ENCODE measurements at places on chromosomes 7 and 10.

DNA sequence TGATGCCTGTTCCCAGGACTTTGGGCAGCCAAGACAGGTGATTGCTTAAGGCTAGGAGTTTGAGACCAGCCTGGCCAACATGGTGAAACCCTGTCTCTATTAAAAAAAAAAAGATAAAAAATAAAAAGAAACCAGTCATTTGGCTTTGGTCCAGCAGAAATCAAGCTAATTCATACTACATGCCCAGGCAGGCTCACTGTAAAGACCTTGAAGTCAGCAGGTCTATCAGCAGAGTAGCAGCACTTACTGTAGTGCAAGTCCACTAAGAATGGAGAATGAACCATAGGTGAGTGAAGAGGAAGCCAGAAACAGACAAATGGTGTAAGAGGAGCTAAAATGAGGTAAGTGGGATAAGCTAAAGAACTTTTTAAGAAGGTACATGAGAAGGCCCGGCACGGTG is 24.7 kb downstream of the PSPH start:
- no peak for DNase-seq

GRCh38 chr10:118501637-118502440 is 93.6 kb downstream of the PRLHR start:
- no peak for DNase-seq

- peak; percentile 99 for DNase-seq
These were observed at the start of the genes PDZD7 and SFXN3 for GRCh38 chr10:101031128-101031795. TSS of gene PDZD7 (minus strand) at chr10:101031129. CDS start at chr10:101030219, 910 bp downstream. TSS of gene SFXN3 (plus strand) at chr10:101031234. CDS start at chr10:101034695, 3,461 bp downstream.

GRCh38 chr7:43694399-43694748 is 34.9 kb downstream of the COA1 start:
- no peak for DNase-seq

- no peak for DNase-seq
These were observed 14.2 kb upstream of the MKI67 start for GRCh38 chr10:128140425-128140824.

DNA sequence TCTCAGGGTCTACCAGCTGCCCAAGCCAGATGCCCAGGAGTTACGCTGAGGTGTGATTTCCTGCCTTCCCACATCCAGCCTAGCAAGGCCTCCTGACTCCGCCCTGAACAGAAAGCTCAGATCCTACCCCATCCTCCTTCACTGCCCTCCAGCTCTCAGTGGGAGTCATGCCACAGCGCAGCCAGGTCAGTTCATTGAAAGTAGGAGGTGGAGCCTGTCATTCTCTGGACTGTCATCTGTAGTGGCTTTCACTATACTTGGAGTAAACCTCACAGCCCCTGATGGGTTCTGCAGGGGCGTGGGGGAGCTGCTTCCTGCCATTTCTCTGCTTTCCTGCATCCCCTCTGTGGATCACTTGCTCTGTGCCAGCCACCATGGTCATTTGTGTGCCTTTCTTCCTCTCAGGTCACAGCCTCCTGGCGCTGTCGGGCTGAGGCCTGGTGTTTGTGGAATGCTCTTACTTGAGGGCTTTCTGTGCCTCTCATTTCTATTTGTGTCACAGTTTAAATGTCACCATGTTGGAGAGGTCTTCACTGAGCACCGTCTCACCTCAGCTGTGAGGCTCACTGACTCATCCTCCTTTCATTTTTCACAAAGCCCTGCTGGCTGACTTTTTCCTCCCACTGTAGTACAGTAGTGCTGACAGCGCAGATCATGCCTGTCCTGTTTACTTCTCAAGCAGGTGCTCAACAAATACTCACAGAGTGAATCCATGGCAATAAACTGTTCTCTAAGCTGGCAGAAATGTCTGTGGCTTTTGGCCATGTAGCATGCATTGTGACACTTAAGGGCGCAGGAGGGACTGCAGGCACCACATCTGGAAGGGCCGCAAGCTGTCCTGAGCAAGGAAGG is 61.0 kb upstream of the TMEM248 start:
- DNase-seq, result no peak

DNA sequence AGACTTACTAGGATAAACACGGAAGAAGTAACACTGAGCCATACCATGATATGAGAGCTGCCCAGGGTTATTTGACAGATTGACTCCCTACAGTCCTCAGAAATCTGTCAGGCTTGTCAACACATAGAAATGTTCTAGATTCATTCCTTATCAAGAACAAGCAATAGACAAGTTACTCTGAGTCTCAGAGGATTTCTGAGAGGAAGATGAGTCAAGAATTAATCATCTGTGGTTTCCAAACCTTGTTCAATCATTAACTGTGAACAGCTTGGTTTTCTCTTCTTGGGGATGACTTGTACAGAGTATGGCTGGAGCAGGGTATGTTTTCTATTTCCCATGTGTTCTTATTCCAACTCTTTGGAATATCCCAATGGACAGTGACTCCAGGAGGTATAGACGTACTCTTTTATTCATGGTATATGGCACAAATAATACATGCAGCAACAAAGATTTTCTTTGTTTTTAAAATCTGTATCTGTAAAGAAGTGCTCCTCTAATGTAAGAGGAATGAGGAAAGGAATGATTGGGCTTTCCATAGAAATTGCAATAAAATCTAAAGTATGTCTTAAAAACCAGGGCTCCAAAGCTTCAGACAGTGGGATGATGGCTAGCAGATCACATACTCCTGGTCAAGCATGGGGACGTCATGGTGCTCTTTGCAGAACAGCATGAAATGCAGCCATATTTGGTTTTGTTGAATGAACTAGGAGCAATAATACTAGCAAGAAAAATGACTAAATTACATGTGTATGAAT is 11.9 kb upstream of the SFR1 start:
- no peak for DNase-seq

DNA sequence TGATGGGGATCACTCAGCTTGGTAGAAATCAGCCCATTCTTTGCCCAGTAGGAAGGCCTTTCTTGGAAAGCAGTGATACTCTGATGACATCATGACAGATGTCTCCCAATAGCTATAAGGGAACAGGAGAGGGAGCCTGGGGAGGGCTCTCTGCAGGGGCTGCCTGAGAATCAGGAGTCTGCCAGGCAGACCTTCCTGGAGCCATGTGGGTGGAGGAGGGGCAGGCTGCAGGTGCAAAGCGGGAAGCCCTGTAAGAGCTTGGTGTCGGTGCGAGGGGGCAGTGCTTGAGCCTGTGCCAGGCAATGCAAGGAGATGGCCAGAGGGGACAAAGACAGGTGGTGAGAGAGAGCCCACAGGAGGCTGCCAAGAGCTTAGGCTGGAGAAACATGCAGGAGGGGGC is 5.0 kb upstream of the TNS3 start:
- no peak for DNase-seq

- DNase-seq, result no peak
These were observed 163.3 kb downstream of the USP6NL start for GRCh38 chr10:11448190-11448544.

GRCh38 chr7:131425992-131426391 is 98.3 kb downstream of the MKLN1 start:
- no peak for DNase-seq

DNA sequence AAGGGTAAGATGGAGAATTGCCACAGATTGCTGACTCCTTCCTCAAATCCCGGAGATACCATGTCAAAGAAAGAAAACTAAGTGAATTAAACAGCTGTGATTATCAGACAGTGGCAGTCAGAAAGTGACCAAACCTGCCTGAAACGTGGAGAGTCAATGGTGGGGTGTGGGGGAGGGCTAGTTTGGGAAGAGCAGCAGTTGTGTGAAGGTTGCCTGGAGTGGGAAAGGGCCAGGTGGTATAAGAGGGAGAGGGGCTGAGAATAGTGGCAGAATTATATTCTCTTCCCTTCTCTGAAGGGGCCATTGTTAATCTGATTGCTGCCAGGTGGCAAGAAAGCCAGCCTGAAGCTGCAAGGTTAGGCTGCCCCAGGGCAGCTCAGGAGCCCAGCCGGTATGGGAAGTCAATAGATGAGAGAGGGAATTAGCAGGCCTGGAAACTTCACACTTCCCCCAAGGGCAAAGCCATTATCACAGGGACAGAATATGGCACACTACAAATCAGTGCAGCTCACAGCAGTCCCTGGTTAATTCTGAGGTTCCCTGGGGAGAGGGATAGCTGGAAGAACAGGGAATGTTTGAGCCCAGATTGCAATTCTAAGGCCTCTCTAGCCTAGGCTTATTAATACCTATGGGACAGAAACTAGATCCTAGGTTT is 83.9 kb upstream of the ITGB1 start:
- DNase-seq, result no peak
